GM04504 (cell line): ENCODE measurements at places on chromosomes 4 and X.

DNA sequence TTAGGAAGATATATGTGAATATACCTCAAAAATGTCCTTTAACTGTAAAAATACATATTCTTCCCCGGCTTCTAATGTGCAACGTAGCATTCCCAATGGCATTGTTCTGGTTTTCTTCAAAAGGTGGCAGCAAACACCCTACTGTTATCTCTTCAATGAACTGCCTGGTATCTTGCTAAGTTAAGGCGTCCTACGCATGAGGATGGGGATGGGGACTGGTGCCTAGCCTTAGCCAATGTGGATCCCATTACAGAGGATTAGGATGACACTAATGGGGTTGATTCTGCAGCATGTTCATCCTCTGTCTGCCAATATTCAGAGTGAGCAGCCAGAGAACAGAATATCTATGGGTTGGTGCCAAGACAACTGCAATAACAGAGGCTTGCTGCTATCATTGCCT lies 334.9 kb upstream of the ADGRL3 start:
- no peak for DNase-seq

DNA sequence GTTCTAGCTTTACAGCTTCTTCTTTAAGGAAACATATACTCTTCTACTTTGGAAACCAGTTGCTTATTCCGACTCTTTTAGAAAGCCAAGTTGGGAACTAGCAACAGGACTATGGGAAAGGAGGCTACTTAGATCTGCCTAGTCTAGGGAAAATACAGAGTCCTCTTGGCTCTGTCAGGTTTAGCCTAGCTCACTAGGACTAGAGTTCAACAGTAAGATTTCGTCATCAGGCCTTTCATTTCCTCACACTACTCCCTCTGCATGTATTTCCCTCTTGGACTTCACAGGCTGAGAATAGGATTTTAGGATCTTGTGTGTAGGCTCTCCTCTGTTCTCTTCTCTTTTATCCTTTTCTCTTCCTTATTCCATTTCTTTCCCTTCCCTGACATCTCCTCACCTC lies 409.8 kb downstream of the AR start:
- DNase-seq = no peak

GRCh38 chr4:153528705-153529485 lies 62.7 kb downstream of the TMEM131L start:
- DNase-seq = no peak

GRCh38 chrX:139680356-139680755 lies 27.6 kb downstream of the MCF2 start:
- no peak for DNase-seq

GRCh38 chr4:13176741-13177142 lies 307.4 kb downstream of the RAB28 start:
- DNase-seq = no peak

- no peak for DNase-seq
Measured at GRCh38 chrX:109623997-109624396, 975 bp downstream of the KCNE5 start.

- DNase-seq = no peak
Measured at GRCh38 chrX:65674204-65674893, 6.9 kb downstream of the MSN start.

GRCh38 chrX:154824638-154825037 lies 9.8 kb downstream of the SMIM9 start:
- DNase-seq = no peak

GRCh38 chr4:121154103-121154515 lies 10.0 kb downstream of the TNIP3 start:
- no peak for DNase-seq

DNA sequence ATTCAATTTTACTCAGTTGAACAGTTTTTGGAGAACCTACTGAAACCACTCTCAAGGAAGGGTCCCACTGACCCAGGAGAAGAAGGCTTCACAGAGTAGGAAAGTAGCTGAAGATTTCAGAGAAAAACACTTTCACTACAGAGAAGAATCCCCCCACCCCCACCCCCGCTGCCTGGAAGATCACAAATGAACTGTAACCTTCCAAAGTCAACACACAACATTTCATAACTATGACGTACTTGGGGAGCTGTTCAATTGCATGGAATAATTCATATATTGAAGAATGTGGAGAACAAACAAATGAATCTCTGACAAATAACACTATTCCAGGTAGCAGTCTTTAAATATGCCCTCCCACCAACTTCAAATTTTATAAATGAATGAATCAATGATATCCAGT lies 86.1 kb upstream of the STS start:
- DNase-seq = no peak

- DNase-seq = no peak
Measured at GRCh38 chr4:1772853-1773538, 20.1 kb upstream of the FGFR3 start.

DNA sequence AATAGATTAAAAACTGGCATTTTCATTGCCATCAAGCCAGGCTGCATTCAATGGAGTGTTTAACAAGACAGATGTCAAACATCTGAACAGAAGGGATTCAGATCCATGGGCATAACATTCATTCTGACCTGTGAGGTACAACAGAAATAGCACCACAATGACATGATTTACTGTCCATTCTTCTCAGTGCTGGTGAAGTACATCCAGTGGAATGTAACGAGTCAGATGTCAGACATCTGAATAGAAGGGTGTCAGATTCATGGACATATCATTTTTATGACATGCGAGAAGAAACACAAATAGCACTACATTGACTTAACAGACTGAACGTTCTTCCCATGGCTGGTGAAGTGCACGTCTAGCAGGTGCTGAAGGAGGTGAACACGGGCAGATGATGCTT lies 186.4 kb downstream of the PPP4R3C start:
- no peak for DNase-seq

DNA sequence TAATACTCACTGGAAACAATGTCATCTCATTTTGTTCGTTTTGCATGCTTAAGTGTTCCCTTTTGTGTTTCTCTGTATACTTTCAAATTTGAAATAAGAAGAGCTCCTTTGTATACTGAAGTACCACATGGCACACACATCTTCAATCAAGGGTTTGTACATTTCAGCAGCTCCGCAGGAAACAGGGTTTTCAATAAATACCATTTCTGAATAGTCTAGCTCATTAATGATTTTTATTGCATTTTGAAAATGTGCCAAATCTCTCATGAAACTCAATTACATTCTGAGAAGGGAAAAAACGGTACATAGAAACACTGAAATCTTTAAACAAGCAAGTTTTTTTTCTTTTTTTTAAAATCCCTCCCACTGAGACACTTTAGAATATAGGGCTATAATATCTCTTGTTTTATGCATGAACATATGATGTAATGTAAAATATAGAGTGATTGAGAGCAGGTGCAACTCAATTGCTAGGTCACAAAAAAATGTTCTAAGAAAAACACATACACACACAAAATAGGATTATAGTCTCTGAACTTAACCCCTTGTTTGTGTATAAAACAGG lies 914.2 kb upstream of the PCDH7 start:
- DNase-seq = no peak

DNA sequence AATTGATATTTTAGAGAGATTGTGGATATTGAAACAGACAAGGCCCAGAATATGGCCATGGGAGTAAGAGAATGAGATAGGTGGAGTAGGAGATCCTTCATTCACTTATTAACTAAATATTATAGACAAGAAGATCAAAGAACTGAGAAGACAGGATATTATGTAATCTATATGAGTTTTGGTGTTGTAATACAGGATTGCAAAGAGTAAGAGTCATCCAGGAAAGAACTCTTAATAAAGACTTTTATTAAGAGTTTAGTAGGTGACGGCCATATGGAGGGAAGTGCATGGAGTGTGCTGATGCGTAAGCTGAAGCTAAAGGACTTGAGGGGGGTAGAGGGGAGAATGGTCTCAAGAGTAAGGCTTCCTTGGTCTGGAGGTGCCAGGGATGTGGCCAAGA lies 153.7 kb downstream of the VEGFC start:
- no peak for DNase-seq

DNA sequence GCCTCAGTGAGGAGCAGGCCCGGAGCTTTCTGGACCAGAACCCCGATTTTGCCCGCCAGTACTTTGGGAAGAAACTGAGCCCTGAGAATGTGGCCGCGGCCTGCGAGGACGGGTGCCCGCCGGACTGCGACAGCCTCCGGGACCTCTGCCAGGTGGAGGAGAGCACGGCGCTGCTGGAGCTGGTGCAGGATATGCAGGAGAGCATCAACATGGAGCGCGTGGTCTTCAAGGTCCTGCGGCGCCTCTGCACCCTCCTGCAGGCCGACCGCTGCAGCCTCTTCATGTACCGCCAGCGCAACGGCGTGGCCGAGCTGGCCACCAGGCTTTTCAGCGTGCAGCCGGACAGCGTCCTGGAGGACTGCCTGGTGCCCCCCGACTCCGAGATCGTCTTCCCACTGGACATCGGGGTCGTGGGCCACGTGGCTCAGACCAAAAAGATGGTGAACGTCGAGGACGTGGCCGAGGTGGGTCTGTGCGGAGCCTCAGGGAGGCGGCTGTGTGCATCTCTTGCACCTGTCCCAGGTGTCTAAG lies 323 bp downstream of the PDE6B start:
- DNase-seq = no peak

DNA sequence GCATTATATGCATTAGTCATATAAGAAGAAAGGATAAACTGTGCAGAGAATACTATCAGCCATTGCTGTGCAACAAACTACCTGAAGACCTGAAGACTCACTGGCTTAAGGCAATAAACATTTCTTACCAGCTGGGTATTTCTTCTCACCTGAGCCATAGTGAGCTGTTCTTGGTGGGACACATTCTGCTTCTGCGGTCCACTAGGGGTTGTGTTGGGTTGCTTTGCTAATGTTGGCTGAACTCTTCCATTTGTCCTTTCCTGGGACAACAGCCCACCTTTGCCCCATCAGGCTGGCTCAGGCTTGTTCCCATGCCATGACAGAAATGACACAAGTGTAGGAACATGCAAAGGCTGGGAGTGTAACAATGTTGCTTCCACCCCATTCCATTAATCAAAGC lies 388.6 kb downstream of the PCDH7 start:
- DNase-seq = no peak

GRCh38 chr4:110533940-110534339 lies 58.0 kb downstream of the ENPEP start:
- peak; percentile 85 for DNase-seq

- DNase-seq = no peak
Measured at GRCh38 chrX:153776120-153776599, 4.7 kb upstream of the SRPK3 start.

- no peak for DNase-seq
Measured at GRCh38 chr4:67765928-67766327, 11.7 kb upstream of the GNRHR start.

- DNase-seq = no peak
Measured at GRCh38 chr4:147994491-147995385, 262.9 kb downstream of the ARHGAP10 start.

DNA sequence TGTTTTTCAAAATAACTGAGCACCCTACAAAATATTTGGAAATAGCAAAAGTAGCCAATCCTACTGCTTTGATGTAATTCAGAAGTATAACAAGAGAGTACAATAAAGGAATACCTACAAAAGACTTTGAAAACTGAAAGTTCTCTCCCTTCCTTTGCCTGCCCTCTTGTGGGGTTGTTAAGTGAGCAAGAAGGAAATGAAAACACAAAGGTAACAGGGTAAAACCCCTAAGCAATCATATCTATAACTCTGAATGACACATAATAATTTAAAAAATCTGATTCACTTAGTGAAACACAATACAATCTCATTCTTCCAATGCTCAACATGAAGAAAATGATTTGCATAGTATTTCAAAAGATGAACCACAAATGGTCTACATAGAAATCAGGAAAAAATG lies 98.2 kb downstream of the FRYL start:
- no peak for DNase-seq

DNA sequence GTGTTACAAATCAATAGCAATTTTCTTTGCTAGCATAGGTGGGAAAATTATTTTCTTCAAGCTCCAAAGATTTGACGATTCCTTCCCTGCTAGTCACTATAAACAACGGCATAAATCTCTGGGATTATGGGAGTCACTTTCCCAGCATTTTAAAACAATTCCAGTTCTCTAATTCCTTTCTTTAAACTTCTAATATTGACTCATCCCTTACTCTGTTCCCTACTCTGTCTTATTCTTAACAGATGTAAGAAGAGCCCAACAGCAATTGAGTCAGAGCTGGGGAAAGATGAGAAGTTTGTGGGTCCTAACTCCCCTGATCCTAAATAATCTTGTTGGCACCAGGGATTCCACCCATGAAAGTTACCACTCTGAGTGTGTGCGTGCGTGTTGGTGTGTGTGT lies 47.4 kb upstream of the IL21 start:
- peak; percentile 83 for DNase-seq

GRCh38 chrX:138691186-138691585 lies 20.3 kb downstream of the FGF13 start:
- no peak for DNase-seq

- DNase-seq = no peak
Measured at GRCh38 chr4:161314371-161314770, 849.4 kb downstream of the FSTL5 start.

- DNase-seq = no peak
Measured at GRCh38 chr4:169222761-169223160, 48.0 kb downstream of the SH3RF1 start.

GRCh38 chrX:97310373-97310772 lies 426.7 kb downstream of the RPA4 start:
- DNase-seq = no peak

- no peak for DNase-seq
Measured at GRCh38 chrX:133374874-133375387, 40.4 kb downstream of the GPC4 start.

- DNase-seq = no peak
Measured at GRCh38 chr4:560731-561291, 15.3 kb downstream of the TMEM271 start.

- DNase-seq = no peak
Measured at GRCh38 chr4:127509155-127509554, 123.6 kb upstream of the INTU start.

GRCh38 chr4:133594390-133595207 lies 445.5 kb downstream of the PCDH10 start:
- peak; percentile 67 for DNase-seq

DNA sequence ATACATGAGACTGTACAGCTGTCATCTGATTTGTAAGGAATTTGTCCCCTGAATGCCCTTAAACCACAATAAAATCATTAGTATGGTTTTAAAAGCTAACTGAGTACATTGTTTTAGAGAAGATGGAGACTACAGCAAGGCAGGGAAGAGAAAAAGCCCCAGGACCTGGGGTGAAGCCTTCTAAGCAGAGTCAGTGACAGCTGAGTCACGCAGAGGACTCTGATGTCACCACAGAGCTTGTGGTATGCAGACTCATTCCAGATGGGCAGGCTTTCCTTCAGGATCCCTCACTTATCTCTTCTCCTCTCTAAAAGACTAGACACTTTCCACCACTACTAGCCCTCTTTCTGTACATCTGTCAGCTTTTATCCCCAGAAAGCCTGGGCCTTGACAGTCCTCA lies 97.1 kb upstream of the ATOH1 start:
- peak; percentile 1 for DNase-seq

DNA sequence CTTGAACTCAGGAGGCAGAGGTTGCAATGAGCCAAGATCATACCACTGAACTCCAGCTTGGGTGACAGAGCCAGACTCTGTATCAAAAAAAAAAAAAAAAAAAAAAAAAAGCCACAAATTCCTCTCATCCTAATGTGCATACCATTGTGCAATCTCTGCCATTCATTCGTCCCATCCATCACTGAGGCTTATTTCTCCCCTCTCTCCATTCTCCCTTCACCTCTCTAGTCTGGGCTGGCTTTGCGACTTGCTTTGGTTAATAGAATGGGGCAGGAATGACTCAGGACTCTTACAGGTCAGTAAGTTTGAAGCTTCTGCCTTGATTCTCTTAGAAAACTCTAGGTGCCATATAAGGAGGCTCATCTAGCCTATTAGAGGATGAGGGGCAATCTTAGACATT lies 60.3 kb upstream of the DDX3X start:
- no peak for DNase-seq

- DNase-seq = no peak
Measured at GRCh38 chr4:89158884-89159503, 47.7 kb downstream of the TIGD2 start.
